Dorsolateral prefrontal cortex (tissue), 122 donors: ENCODE measurements at places on chromosomes 6 and 20.
A peak's percentile ranks its signal among the peaks of the same experiment; 100 is the strongest.

GRCh38 chr20:31570735-31571617, 34.1 kb upstream of the ID1 start:
- DNase-seq, result peak; percentile 86

GRCh38 chr6:3571250-3571681, 114.4 kb upstream of the SLC22A23 start:
- DNase-seq, result no peak

DNA sequence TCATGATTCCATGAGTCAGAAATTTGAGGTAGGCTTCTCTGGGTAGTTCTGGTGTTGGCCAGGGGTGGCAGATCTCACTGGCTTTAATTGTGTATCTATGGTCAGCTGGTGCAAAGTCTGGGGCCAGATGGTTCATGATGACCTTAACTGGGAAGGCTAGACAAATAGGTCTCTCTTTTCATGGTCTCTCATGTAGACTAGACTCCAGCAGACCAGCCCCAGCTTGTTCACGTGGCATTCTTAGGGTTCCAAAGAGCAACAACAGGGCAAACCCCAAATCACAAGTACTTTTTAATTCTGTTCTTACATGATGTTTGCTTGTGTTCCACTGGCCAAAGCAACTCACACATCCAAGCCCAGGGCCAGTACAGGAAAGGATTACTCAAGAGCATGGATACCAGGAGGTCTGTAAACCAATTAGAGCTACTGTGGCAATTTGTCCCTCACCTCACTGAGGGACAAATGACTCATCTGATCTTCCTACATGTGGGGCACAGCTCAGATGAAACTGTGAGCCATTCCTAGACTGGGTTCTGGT, 79.5 kb upstream of the PBOV1 start:
- no peak for DNase-seq

- no peak for DNase-seq
These were observed 455.7 kb downstream of the PLCB1 start for GRCh38 chr20:8587810-8588209.

DNA sequence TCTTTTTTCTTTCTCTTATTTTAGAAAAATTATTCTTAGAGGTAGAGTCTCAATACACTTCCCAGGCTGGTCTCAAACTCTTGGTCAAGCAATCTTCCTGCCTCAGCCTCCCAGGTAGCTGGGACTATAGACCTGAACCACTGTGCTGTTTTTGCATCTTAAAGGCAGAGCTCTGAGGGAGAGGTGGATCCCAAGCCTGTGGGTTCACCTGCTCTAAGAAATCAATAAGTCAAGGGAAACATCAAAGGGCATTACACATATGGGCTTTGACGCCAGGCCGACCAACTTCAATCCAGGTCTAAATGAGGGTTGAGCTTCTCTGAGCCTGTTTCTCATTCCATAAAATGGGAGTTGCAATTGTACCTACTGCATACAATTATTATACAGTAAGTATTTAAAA, 223.9 kb downstream of the LY86 start:
- no peak for DNase-seq

DNA sequence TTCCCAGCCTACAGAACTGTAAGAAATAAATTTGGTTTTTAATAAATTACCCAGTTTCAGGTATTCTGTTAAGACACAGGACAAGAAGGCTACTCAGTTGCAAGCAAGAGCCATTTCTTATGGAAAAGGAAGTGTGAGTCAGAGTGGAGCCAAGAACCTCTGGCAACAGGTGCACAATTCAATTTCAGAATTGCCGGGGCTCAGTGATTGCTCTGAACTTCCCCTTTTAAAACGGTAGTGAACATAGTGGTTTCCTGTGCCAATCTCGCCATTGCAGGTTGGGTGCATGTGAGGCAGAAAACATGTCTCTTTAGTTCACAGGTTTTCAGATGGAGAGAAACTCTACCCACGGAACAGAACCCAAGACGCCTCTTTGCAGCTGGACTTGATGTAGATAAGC, 16.4 kb downstream of the PIGT start:
- DNase-seq, result no peak

DNA sequence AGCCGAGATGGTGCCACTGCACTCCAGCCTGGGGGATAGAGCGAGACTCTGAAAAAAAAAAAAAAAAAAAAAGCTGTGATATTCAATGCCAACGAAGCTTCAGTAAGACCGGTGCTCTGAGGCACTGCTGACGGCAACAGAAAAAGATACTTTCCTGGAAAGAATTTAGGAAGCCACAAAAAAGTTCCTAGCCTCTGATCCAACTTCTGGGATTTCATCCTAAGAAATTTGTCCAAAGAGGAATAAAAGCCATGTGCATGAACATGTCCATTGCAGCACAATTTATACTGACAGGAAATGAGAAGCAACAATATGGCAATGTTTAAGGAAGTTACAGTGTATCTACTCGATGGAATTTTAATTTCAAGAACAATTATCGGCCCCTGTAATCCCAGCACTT, 24.5 kb upstream of the CARMIL1 start:
- no peak for DNase-seq

GRCh38 chr6:142440600-142441293, 138.9 kb downstream of the ADGRG6 start:
- DNase-seq, result no peak
